ENCODE measurements at places on chromosomes 16 and 17. TPM values are rescaled to one million over a fixed set of nuclear protein-coding genes. Genes with fewer than 3 reads are reported as not detected.

DNA sequence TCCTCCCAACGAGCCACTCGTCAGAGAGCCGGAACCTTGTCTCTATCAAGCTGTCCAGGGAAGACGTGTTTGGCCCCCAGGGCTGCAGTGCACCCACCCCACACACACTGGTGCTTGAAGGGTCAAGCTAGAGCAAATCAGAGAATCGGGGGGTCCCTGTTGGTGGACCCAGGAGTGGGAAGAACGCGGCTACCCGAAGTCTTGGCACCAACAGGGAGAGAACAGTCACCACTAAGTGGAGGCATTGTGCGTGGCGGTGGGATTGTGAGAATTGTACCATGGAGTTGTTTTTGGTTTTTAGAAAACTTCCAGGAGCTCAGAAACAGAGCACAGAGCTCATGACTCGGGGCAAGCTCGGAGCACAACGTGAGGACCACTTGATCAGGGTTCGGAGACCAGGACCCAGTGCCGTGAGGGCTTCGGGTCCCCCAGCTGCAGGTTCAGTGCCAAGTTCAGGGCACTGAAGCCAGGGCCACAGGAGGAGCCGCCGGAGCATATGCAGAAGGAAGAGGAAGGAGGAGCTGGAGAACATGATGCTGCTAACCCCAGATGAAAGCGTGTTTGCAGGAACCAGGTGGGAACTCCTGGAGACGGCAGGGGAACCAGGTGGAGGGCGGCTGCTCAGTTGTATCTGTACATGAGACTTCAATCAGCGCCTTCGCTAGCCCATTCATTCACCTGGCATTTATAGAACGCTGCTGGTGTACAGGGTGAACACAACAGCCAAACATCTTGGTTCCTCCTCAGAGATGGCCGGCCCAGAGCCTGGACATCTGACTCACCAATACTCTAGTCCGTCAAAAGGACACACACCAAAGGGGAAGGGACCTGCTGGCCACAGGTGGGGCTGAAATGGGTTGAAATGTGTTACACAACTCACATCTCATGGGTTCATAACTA is 42.8 kb downstream of the METRNL start:
- no peak for DNase-seq

DNA sequence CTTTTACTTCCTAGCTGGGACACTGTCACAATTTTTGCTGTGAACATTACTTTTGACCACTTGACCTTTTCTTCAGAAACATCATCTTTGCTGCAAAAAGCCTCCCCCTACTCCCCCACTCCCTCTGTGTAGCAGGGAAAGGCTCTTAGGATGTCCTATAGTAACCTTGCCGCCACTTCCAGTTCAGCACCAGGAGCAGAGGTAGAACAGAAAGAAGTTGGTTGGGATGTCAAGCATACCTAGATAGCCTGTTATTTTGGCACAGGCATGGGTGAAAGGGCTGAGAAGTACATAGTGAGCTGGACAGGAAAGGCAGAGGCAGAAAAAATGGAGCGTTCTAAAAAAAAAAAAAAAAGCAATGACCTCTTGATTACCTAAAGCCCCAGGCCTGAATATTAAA is 31.3 kb downstream of the SMIM36 start:
- DNase-seq = no peak

DNA sequence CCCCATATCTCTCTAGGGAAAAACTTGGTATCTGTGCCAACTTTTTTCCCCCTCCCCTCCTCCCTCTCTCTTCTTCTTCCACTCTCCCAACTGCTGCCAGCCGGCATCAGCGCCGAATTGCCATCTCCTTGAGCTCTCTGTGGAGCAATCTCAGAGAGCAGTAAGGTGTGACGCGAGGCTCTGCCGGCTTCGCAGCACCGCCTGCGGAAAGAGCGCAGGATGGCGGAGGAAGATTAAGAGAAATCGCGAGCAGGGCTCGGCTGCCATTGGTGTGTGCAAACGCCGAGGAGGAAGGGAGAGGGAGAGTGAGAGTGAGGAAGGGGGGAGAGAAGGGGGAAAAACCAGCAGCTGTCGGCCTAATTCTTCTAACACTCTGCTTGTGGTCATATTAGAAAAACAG is 44.2 kb downstream of the NEUROD2 start:
- DNase-seq = no peak

DNA sequence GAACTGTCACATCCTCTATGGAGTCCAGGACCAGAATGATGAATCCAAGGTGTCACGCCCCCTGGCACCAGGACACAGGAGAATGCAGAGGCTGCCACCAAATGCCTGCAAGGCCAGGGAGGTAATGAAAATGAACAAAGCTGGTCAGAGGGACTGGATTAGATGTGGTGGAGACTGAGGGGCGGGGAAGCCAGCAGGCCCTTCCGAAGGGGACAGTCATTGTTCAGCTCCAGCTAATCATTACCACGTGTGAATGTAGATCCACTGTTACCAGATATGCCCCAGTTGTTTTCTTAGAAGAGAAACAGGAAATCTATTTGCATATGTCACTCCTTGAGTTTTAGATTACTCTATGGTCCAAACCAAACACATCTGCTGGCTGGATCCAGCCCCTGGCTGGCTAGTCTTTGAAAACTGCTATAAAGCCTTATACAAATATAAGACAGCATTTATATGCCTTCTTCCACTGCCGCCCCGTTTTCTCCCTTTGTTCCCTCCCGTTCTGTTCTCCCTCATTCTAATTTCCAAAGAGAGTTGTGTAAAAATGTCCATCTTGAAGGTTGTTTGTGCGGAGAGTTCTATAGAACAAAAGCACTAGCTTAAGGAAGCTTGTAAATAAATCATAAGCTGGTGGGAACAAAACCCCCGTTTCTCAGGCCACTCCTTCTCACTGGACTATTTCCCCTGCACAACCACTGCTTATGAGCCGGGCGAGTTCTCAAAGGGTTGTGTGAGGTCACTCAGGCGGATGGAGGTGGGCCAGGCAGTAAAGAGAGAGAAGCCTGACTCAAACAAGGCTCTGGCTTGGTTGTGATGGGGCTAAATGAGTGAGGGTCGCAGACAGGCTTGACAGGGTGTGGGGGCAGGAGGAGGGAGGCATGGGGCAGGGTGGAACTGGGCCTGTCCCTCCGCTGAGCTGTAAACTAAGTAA is 14.2 kb downstream of the CRYM start:
- DNase-seq = no peak

- no peak for DNase-seq
These were observed 4.8 kb downstream of the SCGB1C2 start for GRCh38 chr17:142102-142661.

DNA sequence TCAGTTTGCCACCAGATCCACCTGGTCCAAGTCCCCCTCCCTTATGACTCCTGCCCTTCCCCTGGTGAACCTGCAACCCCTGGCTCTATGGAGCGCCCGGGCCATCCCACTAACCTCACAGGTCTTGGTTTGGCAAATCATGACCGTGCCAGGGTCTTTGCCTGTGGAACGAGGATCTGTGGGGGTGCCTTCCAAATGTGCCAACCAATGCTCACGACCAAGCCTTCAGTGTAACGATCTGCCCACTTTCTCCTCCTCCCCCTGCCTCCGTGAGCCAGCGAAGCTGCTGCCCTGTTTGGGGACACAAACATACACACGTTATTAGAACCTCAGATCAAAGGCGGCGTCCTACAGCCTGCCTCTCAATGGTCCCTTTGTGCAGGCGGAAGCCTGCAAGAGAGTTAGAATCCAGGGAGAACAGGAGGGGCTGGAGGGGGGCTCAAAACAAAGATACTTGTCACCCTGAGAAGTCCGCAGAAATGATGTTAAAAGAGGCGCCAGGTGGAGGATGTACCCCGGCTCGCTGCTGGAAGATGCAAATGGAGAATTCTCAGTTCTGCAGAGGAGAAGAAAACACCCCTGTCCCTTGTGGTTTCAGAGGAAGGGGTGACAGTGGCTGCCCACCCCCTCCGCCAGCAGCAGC is 9.0 kb upstream of the NKD1 start:
- peak; percentile 51 for DNase-seq

- DNase-seq = no peak
These were observed 26.7 kb downstream of the NECAB2 start for GRCh38 chr16:83994703-83995102.

DNA sequence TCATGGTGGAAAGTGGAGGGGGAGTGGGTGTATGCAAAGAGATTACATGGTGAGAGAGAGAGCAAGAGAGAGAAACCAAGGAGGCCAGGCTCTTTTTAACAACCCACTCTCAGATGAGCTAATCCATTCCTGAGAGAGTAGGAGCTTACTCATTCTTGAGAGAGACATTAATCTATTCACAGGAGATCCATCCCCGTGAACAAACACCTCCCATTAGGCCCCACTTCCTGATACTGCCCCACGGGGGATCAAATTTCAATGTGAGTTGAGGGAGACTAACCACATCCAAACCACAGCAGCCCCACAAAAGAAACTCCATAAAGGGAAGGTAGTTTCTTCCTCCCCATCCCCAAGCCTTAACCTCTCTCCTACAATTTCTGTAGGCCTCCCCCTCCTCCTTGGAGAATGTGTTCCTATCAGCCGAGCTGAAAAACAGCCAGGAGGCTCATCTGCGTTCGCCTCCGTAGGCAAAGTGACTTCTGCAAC is 450.0 kb downstream of the NPIPA7 start:
- no peak for DNase-seq

DNA sequence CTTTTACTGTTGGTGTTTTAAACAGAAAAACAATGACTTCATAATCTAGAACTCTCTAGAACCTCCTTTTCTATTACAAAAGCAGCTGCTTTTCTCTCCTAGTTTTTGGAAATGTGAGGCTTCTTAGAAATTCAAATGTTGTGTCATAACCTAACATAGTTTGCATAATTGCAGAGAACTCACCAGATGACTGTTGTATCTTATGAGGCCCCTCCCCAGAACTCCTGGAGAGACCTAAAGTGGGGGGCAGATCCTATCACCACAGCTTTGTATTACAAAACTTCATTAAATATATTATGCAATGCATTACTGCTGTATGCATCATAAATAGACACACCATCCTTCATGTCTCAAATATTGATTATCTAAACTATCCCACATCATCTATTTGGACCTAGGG is 538.7 kb upstream of the HSBP1 start:
- no peak for DNase-seq

DNA sequence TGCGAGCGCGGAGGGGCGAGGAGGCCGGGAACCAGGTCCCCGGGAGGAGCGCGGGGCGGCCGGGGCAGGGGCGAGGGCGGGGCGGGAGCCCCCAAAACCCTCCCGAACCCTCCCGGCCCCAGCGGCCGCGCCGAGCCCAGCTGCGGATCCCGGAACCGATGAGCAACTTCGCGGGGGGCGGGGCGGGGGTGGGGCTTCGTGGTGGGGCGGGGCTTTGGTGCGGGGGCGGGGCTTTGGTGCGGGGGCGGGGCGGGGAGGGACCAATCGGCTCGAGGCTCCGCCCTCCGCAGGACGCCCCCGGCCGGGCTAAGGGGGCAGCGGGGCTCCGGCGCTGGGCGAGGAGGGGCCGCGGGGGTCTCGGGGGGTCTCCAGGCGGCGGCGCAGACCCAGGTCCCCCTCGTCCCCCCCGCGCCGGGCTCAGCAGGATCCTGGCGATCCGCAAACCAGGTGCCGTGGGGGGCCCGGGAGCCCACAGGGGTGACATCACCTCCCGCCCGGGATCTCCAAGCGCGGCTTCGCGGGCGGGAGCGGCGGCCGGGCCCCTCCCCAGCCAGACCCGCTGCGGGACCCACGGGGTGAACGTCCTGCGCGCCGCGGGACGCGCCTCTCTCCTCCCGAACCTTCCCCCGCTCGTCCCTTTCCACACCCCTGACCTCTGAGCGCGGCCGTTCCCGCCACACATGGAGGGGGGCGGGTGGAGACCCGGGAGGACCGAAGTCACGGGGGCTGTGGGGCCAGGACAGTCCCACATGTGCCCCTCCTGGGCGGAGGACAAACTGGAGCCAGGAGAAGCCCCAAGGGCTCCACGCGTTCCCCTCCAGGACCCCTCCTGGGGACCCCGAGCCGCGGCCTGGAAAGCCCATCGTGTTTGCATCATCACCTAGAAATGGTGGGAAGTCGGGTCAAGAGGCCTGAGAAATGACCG is at the start of gene ABR:
Gene ABR (minus strand): TSS at position 164 of the 925 bp plus-strand sequence. CDS start 254 bp downstream, outside the sequence.
- peak; percentile 82 for DNase-seq

- no peak for DNase-seq
These were observed 62.2 kb upstream of the SDK2 start for GRCh38 chr17:73706428-73706827.

- no peak for DNase-seq
These were observed 4.2 kb downstream of the ITGB3 start for GRCh38 chr17:47257651-47258339.

DNA sequence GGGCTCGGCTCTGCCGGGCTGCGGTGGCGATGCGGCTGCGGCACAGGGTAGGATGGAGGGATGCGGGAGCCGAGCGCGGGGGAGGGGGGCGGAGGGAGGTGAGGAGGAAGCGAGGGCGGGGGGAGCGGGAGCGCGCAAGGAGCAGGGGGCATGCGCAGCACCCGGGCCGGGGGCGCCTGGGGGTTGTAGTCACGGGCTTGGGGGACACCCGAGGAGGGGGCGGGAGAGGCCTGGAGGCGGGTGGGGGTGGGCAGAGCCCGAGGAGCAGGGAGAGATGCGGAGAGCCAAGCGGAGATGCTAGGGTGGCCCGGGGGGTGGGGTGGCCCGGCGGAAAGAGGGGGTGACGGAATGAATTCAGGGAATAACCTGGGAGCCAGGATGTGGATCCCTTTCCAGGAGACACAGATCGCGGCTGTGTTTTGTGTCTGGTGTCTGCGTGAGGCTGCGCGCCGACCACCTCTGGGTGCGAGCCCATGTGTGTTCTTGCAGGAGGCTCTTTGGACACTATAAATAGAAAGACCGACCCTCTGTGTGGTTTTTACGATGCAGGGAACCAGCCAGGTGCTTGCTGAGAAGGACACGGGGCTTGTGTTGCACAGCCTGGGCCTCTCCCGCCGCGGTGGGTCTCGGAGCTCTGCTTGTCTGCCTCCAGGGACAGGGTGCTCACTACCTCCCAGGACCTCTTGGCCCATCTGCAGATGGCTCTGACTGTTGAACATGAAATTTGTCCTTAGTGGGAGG is at the start of gene STX1B:
Gene STX1B (minus strand): TSS at position 54 of the 741 bp plus-strand sequence. CDS start 242 bp downstream, outside the sequence.
- peak; percentile 76 for DNase-seq

DNA sequence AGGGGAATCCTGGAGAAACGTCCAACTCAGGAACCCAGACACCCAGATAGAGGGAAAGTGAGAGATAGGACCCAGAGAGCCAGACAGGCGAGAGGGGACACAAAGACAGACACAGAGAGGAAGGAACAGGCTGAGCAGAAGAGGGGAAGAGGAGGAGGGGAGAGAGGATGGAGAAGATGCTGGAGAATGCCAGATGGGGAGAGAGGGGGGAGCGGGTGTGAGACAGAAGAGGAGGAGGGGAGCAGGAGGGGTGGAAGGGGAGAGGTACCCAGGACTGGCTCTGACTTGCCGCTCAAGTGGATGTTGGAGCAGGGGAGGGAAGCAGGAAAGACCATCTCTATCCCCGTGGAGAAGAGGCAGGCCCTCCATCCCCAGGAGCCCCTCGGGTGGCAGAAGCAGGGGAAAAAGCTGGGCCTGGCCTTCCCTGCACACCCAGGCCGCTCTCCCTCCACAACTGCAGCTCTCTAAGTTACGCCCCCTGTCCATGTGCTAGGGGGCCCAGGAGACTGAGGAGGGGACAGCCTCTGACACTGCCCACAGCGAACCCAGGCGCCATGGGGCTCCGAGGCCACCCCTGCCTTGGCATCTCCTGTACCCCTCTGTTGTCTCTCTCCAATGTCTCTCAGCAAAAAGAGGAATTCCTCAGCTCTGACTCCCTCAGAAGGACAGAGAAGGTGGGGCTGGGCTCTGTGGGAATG is 4.8 kb downstream of the PPP1R9B start:
- DNase-seq = no peak

CHCT1 gene
- not detected for polyA plus RNA-seq

BLMH gene
- polyA plus RNA-seq = 63.7 TPM

PRR15L gene
- not detected for polyA plus RNA-seq

NEUROD2 gene
- 10.8 TPM for polyA plus RNA-seq

CMTM4 gene
- 57.1 TPM for polyA plus RNA-seq

MT1G gene
- 1.8 TPM for polyA plus RNA-seq

C16orf96 gene
- polyA plus RNA-seq = 0.74 TPM

RPGRIP1L gene
- polyA plus RNA-seq = 17.1 TPM

Data from spinal cord (tissue), 10 donors.